ENCODE measurements at places on chromosomes 12 and 14.
A peak's percentile ranks its signal among the peaks of the same experiment; 100 is the strongest.

GRCh38 chr12:30913323-30913722 lies 13.2 kb upstream of the TSPAN11 start:
- DNase-seq: no peak

DNA sequence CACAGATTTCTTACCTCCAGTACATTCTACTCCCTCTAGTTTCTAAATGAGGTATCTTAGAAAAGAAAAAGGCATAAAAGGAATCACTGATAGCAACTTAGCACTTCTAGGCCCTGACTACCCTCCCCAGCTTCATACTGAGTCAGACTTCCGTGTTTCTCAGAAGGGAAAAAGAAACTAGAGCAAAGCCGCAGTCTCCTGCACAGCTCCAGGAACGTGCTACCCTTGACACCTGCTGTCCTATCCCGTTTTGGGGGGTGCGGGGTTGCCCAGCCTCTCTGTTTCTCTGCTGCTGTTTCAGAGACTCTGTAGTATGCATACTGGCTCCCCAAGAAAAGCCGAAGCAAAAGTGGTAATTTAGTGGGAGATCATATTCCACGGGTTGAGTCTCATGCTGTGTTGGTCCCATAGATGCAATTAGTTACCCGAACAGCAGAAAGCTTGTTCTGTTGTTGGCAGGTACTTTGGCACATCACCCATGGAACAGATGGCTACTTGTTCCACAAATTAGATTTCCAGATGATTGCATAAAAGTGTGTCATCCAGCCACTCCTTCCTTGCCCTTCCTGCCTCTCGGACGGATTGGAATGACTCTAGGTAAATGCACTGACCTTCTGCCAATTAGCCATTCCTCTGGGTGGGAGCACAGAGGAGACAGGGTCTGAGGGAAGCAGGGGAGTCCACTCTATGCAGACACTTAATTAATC lies 438.1 kb downstream of the FUT8 start:
- peak; percentile 22 for DNase-seq

DNA sequence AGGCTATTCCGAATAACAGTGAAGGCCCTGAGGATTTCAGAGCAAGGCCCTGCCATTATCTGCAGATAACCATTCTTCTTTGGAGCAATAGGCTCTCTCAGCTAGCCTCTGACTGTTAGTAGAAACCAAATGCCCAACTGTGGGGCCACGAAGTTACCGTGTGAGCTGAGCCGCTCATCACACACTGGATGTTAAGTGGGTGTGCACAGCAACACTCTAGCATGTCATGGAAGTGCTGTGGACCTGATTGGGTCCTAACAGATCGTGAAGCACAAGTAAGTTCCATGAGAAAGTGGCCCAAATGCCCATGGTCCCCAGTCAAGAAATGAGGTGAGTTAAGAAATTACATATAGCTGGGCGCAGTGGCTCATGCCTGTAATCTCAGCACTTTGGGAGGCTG lies 190.4 kb downstream of the ALG10 start:
- DNase-seq: no peak

GRCh38 chr12:44873898-44874297 lies 2.2 kb downstream of the NELL2 start:
- DNase-seq: no peak

- DNase-seq: peak; percentile 44
Observed at GRCh38 chr12:6608592-6609281, 1.6 kb upstream of the CHD4 start.
